Hematopoietic multipotent progenitor cell treated with erythropoietin and hydrocortisone succinate and interleukin-3 and kit ligand, for 17 days (in vitro differentiated cells): ENCODE measurements at places on chromosomes 11 and 22.

- DNase-seq = peak; percentile 39
These were observed at the start of gene P2RX6 for GRCh38 chr22:21014726-21015465. Gene P2RX6 (plus strand): TSS chr22:21015165. CDS start chr22:21015175, 10 bp downstream.

GRCh38 chr11:100930185-100930778, 199.3 kb downstream of the PGR start:
- peak; percentile 80 for DNase-seq

DNA sequence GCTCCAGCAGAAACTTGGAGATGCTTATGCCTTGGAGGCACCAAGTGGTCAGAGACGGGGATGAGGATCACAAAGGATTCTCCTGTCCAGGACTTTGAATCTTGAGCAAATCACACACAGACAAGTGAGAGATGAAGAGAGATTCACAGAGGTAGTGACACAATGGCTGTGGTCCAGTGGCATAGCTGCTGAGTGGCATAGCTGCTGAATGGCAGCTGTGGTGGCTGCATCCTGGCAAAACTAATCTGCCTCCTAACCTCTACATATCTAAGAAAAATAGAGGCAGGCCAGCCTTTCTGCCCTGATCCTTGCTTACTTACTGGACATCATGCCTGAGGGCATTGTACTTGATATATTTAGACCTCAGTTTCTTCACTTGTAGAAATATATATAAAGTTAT, 102.6 kb downstream of the CD44 start:
- no peak for DNase-seq

DNA sequence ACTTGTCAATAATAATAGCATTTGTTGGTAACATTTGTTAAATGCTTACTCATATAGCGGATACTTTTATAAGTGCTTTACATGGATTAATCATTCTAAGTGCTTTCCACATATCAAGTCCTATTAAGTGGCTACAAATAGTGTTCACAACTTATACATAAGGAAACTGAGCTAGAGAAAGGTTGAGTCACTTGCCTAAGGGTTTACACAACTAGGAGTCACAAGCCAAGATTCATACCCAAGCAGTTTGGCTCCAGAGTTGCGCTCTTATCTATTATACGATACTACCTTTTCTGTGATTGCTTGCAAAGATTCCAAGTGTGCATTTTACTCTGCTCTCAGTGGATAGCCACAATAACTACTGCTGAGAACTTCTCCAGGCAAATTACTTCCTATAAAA, 215.9 kb upstream of the CCDC90B start:
- DNase-seq = no peak

GRCh38 chr11:13883042-13883441, 79.5 kb upstream of the SPON1 start:
- no peak for DNase-seq

GRCh38 chr11:47564933-47565339, 463 bp upstream of the PTPMT1 start:
- DNase-seq = no peak

GRCh38 chr22:17829695-17830042, 55.4 kb upstream of the BID start:
- DNase-seq = no peak

DNA sequence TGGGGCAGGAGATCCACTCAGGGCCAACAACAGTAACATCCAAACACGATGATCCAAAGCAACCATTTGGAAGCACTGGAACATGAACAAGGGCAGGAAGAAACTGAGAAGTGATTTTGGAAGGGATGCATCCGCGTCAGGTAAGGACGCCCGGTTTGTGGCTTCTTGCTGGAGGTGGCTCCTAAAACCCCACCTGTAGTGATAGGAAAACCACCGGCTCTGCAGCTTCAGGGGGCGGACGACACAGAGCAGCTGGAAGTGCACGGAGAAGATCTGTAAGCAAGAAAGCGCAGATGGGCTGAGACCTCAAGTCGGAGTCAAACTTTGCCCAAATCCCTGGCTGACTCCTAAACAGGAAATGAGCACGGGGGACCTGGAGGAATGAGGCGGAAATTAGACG, 1066.1 kb downstream of the BRD1 start:
- no peak for DNase-seq

GRCh38 chr11:42490506-42490905, 821.3 kb upstream of the API5 start:
- DNase-seq = no peak

DNA sequence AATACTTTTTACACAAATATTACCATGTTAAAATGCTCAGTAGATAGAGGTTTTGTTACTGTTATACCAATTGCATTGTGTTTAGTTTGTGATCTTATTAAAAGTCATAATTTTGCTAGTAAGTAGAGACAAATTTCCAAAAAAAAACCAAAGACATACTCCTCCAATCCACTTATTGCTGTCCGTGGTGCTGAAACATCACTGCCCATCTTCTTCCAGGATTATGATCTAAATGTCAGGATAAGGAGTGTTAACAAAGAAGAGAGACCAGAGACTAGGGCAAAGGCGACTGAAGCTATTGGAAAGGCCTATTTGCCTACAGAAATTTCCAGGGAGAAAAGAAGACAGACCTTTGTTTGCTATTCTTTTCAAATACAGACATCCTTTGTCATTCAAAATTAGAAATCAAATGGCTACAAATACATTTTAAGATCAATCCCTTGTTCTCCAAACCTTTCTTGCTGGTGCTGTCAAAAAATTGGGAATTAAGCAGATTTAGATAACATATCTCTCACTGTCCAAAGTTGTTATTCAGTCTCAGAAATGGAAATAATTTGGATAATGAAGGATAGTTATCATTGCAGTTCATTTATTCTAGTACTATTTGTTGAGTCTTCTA, 199.7 kb downstream of the C11orf91 start:
- no peak for DNase-seq

DNA sequence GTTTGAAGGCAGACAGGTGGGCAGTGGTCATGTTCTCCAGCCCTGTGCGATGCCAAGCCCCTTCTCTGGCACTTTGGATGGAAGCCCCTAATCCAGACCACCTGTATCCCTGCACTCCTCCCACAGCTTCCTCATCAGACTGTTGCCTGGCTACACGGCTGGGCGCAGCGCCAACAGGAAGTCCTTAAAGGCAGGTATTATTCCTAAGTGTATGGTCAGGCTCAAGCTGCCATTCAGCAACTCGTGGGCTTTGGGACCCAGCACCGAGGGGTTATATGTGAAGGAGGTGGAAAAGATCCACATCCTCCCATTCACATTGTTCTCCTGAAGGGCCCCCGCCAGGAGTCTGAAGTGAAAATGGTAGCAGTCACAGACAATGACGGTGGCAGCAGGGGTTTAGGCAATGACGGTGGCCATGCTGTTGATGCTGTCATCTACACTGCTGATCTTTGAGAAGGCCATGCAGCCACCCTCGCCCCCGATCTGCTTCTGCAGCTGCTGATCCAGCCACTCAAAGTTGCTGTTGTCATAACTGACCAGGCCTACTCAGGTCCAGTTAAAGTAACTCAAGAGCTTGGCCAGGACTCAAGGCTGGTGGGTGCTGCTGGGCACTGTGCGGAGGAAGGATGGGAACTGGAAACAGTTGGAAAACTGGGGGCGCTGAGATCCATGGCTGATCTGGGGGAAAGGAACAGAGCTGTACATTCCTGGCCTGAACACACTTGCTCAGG, 27.7 kb downstream of the OR6Q1 start:
- no peak for DNase-seq
